NCI-H1092 (cell line): ENCODE measurements at places on chromosomes 6 and 20.

DNA sequence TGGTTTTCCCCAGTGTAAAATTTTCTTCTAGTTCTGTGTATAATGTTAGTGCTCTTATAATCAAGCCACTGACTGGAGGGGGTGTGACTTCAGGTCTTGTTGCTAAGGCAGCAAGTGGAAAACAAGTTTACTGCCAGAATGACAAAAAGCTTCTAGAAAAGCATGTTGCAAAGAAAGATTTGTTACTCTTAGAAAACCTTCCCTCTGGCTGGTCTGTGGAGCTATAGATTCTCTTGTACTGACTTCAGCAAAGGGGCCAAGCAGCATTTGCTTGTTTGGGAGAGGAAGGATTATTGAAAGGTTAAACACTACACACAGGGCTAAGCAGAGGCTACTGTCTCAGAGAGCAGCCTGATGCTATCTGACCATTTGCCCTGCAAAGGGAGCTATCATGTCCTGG lies 288.8 kb downstream of the BTBD9 start:
- no peak for DNase-seq

- peak; percentile 15 for DNase-seq
Measured at GRCh38 chr20:35462351-35462750, 7.0 kb downstream of the CEP250 start.

DNA sequence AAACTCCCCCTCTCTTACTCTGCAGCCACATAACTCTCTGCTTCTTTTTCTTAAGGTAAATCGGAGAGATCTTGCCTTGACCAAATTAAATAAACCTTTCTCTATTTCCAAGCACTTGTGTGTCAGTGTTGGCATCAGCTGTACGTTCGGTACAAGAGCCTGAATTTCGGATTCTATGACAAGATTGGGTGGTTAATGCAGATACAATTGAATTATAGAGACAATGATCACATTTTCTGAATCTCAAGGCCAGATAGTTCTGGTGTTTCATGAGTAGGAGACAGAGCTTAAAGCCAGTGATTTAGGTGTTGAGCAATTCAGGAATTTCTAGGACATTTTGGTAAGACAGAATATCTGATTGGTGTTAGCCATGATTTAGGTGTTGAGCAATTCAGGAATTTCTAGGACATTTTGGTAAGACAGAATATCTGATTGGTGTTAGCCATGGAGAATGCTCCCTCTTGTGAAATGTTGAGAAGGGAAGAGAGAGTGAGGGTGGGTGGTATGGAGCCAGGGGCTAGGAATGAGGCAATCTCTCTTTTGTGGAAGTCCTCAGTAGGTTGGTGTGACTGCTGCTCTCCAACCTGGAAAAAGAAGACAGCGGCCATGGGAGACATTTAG lies 5.1 kb downstream of the SPINT3 start:
- no peak for DNase-seq

DNA sequence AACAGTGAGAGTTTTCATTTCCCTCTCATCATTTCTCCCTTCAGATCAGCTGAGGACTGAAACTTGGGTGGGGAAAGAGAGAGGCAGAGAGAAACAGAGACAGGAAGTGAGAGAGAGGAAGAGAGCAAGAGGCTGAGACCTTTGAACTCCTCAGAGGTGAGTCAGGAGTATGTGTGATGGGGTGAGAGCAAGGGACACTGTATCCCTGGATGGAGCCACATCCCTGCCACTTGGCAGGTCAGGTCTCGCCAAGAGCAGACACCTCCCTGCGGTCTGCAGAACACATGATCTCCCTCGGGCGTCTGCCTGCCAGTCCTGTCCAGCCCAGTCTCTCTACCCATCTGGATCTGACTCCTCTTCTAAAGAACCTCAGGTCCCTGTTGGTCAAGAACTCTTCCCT lies 62.7 kb upstream of the SYNDIG1 start:
- DNase-seq = peak; percentile 3

DNA sequence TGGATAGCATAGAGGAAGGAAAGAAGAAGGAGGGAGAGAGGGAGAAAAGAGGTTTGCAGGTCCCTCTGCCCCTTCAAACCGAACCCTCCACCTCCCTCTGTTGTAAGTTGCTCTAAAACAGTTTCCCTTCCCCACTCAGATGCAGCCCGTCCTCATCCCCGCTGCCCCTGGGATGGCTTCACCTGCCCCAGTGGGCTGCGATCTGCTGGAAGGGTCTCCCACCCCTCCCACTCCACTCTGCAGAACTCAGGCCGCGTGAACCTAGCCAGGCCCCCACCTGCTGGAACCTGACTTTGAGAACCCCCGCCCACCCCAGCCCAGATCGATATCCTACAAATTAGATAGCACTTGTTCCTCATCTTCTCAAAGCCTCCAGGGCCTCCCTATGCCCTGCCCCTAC lies 190.8 kb downstream of the DLL1 start:
- no peak for DNase-seq

GRCh38 chr6:127475823-127476176 lies 16.6 kb upstream of the KIAA0408 start:
- no peak for DNase-seq
